ENCODE measurements at places on chromosomes 5 and 9. TPM values are rescaled to one million over a fixed set of nuclear protein-coding genes. Genes with fewer than 3 reads are reported as not detected.
A peak's percentile ranks its signal among the peaks of the same experiment; 100 is the strongest.

DNA sequence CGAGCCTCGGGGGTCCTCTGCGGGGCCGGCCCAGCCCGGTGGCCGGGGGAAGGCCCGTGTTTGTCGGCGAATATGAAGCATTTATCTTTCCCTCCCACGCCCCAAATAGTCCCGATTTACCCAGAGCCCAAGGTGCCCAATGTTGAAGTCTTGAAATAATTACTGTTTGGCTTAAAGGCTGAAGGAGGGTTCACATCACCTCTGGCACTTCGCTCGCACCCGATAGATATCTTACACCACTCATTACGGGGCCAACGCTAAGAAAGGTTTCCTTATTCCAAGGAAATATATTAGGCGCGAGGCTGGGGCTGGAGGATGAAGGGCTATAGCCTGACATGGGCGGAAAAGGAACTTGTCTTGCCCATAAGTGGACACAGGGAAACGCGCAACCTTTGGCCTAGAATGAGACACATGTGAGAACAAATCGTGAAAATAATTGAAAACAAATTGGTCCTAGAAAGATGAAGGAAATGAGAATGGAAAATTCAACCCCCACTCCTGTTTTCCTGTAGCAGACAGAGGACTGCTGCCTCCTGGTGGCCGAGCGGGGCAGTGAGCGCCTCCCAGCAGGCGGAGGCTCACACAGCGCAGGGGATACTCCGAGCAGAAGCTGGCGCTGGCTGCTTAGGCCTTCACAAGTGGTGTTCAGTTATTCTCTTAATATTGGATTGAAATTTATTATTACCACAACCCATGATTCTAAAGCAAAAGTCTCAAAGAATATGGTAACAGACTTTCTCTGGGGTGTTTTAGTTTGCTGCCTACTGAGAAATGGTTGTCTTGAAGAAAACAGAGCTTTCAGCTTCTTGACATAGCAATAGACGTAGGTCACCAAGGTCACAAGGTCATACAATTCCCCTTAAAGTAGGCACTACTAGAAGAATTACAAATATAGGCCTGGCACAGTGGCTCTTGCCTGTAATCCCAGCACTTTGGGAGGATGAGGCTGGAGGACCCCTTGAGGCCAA, 7.9 kb downstream of the CCL21 start:
- no peaks in the 10 kb centered on the region for H3K27me3 ChIP-seq
- peak; percentile 72 for DNase-seq
- no peak overlapping the region for H3K27ac ChIP-seq
- peaks cover 9% of the 10 kb centered on the region for H3K4me1 ChIP-seq

DNA sequence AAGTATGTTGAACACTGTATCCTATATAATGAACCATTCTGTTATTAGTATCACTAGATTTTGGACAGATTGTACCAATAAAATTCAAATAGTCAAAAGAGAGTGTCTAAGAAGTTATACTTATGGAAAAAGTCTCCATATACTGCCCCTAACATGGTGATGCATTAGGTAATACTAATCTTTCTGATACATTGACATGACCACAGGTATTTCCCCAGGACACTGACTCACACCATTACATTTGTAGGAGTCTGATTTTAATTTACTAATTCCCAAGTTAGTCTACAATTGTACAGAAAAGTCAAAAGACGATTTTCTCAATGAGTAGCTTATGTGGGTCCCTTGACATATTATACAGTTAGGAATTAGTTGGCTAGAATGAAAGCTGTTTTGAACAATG, 593.8 kb downstream of the ISL1 start:
- no peak overlapping the region for H3K27ac ChIP-seq
- H3K27me3 ChIP-seq, result no peaks in the 10 kb centered on the region
- DNase-seq, result no peak
- H3K36me3 ChIP-seq, result no peaks in the 10 kb centered on the region
- no peaks in the 10 kb centered on the region for H3K4me1 ChIP-seq

- DNase-seq, result no peak
- no peak overlapping the region for H3K4me3 ChIP-seq
- no peak overlapping the region for H3K27ac ChIP-seq
- no peaks in the 10 kb centered on the region for H3K27me3 ChIP-seq
- peaks cover 12% of the 10 kb centered on the region for H3K36me3 ChIP-seq
Measured at GRCh38 chr5:111447822-111448221, 64.5 kb downstream of the STARD4 start.

DNA sequence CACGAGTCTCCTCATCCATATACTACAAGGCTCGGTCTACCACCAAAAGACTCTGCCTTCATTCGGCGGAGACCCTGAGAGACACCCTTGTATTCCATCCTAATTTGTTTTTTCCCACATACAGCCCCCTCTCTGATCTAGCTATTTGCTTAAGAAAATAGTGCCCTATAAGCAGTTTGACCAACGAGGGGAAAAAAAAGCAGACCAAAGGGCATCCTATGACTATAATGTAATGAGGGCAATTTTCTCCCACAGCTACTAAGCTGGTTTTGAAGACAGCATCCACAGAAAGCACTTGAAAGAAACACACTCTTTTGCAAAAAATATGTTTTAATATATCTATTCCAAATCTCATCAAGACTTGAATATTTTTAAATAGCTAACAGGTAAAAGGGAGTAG, 147.8 kb downstream of the MLLT3 start:
- no peaks in the 10 kb centered on the region for H3K27me3 ChIP-seq
- H3K36me3 ChIP-seq, result no peaks in the 10 kb centered on the region
- peaks cover 4% of the 10 kb centered on the region for H3K4me1 ChIP-seq
- H3K27ac ChIP-seq, result no peak overlapping the region

GRCh38 chr9:88197781-88198340, 59.6 kb upstream of the SPATA31C2 start:
- H3K4me1 ChIP-seq, result no peaks in the 10 kb centered on the region
- no peak overlapping the region for H3K4me3 ChIP-seq
- no peak for DNase-seq
- H3K27ac ChIP-seq, result no peak overlapping the region
- no peaks in the 10 kb centered on the region for H3K36me3 ChIP-seq
- H3K27me3 ChIP-seq, result no peaks in the 10 kb centered on the region

DNA sequence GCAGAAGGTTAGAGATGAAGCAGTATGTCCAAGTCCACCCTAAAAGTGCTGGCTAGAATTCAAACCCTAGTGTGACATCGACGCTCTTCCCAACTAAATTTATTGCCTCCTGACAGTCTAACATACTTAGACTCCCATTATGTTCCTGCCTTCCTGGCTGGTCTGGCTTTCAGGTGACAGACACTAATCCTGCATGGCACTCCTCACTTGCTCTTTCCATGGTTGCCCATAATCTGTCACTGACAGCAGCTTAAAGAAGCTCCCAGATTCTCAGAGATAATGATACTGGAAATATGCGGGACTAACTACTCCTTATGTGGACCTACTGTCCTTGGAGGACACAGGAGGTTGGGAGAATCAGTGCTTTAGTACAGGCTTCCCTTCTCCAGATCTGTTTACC, 41.7 kb upstream of the HTR1A start:
- no peaks in the 10 kb centered on the region for H3K36me3 ChIP-seq
- no peak for DNase-seq
- no peaks in the 10 kb centered on the region for H3K27me3 ChIP-seq
- no peak overlapping the region for H3K27ac ChIP-seq
- no peaks in the 10 kb centered on the region for H3K4me1 ChIP-seq

DNA sequence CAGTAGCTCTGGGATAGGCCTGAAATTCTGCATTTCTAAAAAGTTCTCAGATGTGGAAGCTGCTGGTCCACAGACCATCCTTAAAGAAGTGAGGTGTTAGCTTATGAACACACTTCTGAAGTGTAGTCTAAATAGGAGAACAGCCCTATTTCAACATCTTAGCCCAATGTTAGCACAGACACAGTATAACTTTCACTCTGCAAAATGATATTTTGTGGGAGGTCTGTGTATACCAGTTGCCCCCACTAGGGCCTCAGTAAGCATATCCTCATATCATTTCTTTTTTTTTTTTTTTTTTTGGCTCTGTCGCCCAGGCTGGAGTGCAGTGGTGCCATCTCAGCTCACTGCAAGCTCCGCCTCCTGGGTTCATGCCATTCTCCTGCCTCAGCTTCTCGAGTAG, 7.5 kb upstream of the HABP4 start:
- H3K27me3 ChIP-seq, result no peaks in the 10 kb centered on the region
- no peak for DNase-seq
- no peak overlapping the region for H3K4me3 ChIP-seq

- H3K27me3 ChIP-seq, result no peaks in the 10 kb centered on the region
- no peak overlapping the region for H3K27ac ChIP-seq
- DNase-seq, result no peak
- H3K4me3 ChIP-seq, result no peak overlapping the region
Measured at GRCh38 chr5:12896086-12896485, 991.8 kb upstream of the CTNND2 start.

- no peak overlapping the region for H3K27ac ChIP-seq
- no peaks in the 10 kb centered on the region for H3K36me3 ChIP-seq
- H3K4me3 ChIP-seq, result no peak overlapping the region
Measured at GRCh38 chr9:13244181-13244580, 35.3 kb downstream of the MPDZ start.

DNA sequence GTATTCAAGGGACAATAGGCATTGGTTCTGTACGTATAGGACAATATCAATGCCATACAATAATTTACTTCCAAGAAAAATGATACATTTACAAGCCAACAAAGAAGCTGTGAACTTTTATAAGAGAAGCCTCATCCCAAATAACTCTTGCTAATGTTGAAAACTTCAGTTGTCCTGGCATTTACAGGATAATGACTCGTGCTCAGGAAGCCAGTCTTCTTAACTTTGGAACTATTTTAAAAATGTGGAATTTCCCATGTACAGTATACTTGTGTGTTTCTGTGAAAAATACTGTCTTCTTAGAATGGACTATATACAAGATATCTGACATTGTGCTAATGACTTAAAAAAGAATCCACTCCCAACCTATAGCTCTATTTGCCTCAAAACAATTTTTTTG, 1479.3 kb upstream of the CDH9 start:
- H3K4me3 ChIP-seq, result no peak overlapping the region
- H3K4me1 ChIP-seq, result no peaks in the 10 kb centered on the region
- H3K27me3 ChIP-seq, result no peaks in the 10 kb centered on the region
- DNase-seq, result no peak
- no peaks in the 10 kb centered on the region for H3K36me3 ChIP-seq

DNA sequence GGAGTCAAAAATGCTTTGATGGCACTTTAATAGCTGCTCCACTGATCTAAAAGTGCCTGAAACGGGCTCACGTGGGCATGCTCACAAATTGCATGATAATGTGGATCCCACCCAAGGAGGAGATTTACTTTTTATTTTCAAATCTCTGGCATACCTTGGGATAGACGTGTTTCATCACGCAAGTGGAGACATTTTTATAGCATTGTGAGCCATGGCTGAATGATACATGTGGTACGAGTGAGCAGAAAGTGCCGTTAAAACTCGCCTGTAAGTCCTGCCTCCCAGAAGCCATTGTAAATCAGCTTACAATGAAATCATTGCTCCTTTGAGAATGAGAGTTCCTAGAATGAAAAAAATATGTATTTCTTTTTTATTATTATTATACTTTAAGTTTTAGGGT, 514.7 kb downstream of the MAT2B start:
- no peak for DNase-seq
- no peaks in the 10 kb centered on the region for H3K36me3 ChIP-seq
- no peaks in the 10 kb centered on the region for H3K27me3 ChIP-seq
- no peak overlapping the region for H3K4me3 ChIP-seq
- H3K4me1 ChIP-seq, result no peaks in the 10 kb centered on the region

GRCh38 chr5:122401976-122402725, 90.1 kb downstream of the SNCAIP start:
- no peak overlapping the region for H3K4me3 ChIP-seq
- H3K27ac ChIP-seq, result no peak overlapping the region
- no peaks in the 10 kb centered on the region for H3K36me3 ChIP-seq
- H3K27me3 ChIP-seq, result no peaks in the 10 kb centered on the region

DNA sequence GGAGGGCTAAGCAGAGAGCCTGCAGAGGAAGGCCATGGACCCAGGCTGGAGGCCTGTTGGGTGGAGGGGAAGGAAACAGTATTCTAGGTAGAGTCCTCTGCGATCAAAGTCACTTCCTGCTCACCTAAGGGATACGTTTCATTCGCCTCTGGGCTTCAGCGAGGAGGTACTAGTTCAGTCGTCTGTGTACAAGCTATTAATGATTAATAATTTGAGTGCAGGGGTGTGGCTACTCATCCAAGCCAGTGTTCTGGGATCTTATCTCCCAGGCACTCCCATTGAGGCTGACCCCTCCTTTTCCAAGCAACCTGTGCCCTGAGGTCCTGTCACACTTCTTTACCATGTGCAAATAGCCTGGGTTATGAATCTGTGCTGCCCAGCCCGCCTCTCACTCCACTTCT, 25.2 kb downstream of the RALGPS1 start:
- H3K27me3 ChIP-seq, result no peaks in the 10 kb centered on the region
- H3K36me3 ChIP-seq, result no peaks in the 10 kb centered on the region
- H3K4me3 ChIP-seq, result no peak overlapping the region

DNA sequence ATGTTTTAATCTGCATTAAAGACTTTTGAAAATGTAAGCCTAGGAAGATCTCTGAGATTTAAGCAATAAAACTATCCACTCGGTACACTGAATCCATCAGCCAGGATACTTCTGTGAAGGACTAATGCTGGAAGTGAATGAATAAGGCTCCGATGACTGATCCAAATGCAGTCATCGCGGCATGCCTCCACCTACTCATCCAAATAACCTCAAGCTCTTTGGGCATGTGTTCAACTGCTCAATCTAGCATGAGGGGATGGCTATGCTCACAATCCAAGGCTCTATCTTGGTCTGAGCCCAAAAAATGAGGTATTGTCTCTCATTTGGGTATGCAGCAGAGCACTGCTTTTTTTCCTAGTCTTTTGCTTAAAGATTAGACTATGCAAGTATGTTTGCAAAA, 19.2 kb downstream of the MARCHF3 start:
- DNase-seq, result no peak
- no peaks in the 10 kb centered on the region for H3K27me3 ChIP-seq
- no peak overlapping the region for H3K27ac ChIP-seq
- no peak overlapping the region for H3K4me3 ChIP-seq

DNA sequence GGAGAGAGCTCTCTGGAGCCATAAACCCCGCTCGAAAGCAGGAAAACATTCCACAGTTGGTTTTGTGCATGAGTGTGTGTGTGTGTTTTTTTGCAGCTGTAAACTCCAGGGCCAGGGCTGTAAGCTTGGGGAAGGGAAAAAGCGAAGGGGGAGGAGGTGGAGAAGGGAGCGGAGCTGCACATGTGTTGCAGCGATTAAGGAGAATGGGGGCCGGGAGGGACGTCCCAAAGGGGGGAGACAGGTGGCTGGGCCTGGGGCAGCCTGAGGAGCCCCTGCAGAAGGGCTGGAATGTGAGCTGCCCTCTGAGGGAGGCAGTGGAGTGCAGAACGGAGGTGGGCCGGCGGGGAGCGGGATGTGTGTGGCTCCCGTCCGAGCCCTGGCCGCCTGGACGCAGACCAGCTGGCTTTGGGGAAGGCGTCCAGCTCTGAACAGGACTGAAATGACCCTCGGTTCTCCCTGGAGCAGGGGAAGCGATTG, 2.7 kb upstream of the MYMK start:
- no peak overlapping the region for H3K4me3 ChIP-seq
- no peaks in the 10 kb centered on the region for H3K36me3 ChIP-seq
- H3K4me1 ChIP-seq, result no peaks in the 10 kb centered on the region
- H3K27ac ChIP-seq, result no peak overlapping the region
- DNase-seq, result no peak
- H3K27me3 ChIP-seq, result no peaks in the 10 kb centered on the region

Gene PCDHB10
- not detected for total RNA-seq

Gene MCC
- total RNA-seq, result 5.4 TPM

Gene SPINK7
- not detected for total RNA-seq

Gene CCDC187
- total RNA-seq, result not detected

Gene CTSL
- total RNA-seq, result 8.8 TPM

Gene PLPPR1
- not detected for total RNA-seq

Gene IL13
- 65.3 TPM for total RNA-seq

Gene FOXD4L4
- total RNA-seq, result 0.15 TPM

Gene TNFSF15
- 0.20 TPM for total RNA-seq

Measured in CD8-positive, alpha-beta memory T cell (primary cell).